Brain pericyte (primary cell): ENCODE measurements at places on chromosomes 4 and X.

DNA sequence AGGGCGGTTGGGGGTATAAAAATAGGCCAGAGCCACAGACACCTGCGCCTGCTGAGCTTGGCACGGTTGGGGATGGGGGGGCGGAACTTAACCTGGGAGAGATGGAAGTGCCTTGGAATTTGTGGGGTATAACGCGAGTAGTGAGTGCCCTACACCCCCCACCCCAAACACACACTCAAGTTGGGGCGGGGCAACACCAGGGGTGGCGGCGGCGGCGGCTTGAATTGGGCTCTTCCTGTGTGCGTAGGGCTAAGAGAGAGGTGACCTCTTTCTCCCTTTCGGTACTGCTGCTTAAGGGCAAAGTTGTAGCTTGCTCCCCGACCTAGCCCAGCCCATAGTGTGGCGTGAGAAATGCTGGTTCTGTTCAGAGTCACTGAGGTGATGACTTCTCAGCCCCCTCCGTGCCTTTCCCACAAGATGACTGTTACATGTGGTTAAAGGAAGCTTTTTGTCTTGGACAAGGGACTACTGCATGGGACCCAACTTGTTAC, 839 bp downstream of the STK26 start:
- DNase-seq, result peak; percentile 4

- no peak for DNase-seq
Observed at GRCh38 chrX:13647709-13648212, 5.2 kb upstream of the TCEANC start.

GRCh38 chr4:153349206-153349805, 4.8 kb downstream of the MND1 start:
- DNase-seq, result no peak

DNA sequence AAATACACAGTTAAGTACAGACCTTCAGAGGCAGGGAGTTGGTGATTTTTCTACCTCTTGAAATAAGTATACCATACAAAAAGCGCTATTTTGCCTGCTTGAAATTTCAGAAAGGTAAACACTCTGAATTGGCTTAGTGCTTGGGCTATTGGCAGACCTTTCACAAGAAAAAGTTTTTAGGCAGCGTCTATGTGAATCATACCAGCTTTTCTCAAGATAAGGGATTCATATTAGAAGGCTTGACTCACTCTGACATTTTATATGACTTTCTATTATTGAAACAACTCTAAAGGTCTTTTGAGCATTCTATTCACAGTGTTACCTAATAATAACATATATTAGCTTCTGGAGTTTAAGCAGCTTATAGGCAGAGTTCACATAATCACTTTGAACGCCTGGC, 286.4 kb upstream of the FAT1 start:
- DNase-seq, result no peak

DNA sequence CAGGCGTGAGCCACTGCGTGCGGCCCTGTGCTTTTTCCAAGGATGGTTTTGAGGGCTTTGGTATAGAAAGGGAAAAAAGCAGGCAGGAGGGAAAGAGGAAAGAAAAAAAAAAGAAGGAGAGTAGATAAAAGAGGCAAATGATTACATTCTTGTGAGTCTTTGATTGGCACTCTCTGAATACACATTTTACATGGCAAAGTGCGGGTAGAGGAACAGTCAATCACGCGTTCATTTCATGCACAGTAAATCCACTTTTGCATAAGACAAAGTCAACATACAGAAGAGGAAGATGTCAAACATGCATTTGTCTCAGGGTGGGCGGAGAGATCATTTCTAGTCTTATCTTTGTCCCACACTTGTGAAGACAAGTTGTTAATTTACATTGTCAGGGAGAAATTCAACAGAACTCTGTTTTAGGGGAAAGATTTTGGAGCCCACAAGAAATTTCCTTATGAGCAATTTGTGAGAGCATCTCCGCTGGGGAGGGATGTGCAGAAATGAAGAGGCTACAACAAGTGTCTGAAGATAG, 183.2 kb downstream of the DHRSX start:
- DNase-seq, result no peak

DNA sequence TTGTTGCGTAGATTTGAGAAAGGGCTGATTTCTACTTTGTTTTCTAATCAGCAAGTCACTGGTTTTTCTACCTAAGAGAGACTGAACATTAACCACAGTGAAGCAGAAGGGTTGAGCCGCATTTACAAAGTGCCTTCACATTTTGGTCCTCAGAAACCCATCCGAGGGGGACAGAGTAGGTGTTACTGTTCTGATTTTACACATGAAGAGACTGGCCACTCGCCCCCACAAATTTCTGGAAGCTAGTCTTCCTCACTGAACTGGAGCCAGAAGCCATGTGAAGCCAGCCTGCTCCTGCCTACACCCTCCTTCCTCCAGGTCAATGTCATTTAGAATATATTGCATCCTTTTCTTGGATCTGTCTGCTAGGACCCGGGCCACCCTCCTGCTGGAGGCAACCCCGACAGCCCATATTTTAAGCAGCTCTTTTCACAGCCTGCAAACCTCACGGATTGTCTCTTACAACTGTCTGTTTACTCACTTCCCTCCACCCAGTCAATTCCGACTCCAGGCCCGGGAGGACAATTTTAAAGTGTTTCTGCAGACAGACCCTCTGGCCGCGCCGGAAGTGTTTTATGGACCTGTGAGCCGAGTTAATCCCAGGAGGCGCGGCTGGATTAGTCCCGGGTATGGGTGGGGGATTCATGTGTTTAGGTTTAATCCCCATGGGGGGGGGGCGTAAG, 73.2 kb upstream of the BCOR start:
- no peak for DNase-seq

GRCh38 chr4:16931339-16932305, 33.2 kb upstream of the LDB2 start:
- DNase-seq, result no peak

- DNase-seq, result no peak
Observed at GRCh38 chr4:92566269-92566668, 262.5 kb downstream of the GRID2 start.
